Stimulated activated CD8-positive, alpha-beta memory T cell treated with anti-CD3 and anti-CD28 coated beads, Interleukin-4, amount 100 ng/mL, for 4 hours (primary cell): ENCODE measurements at places on chromosomes 5 and 9.

DNA sequence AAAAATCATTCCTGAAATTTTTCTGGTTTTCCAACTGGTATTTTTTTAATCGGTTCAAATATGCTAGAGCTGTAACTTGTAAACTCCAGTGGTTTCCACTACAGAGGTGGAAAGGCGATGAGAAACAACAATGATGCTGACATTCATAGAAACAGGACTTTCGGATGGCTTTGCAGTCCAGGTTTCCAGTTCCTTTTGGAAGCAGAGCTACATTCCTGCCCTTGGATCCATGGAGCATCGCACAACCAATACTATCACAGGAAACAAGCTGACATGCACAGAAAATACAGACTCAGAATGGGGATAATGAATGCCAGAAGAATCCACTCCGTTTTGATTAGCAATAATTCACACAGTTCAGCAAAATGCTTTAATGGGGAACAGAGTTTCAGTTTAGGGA is 140.0 kb downstream of the EPB41L4A start:
- no peak for DNase-seq

DNA sequence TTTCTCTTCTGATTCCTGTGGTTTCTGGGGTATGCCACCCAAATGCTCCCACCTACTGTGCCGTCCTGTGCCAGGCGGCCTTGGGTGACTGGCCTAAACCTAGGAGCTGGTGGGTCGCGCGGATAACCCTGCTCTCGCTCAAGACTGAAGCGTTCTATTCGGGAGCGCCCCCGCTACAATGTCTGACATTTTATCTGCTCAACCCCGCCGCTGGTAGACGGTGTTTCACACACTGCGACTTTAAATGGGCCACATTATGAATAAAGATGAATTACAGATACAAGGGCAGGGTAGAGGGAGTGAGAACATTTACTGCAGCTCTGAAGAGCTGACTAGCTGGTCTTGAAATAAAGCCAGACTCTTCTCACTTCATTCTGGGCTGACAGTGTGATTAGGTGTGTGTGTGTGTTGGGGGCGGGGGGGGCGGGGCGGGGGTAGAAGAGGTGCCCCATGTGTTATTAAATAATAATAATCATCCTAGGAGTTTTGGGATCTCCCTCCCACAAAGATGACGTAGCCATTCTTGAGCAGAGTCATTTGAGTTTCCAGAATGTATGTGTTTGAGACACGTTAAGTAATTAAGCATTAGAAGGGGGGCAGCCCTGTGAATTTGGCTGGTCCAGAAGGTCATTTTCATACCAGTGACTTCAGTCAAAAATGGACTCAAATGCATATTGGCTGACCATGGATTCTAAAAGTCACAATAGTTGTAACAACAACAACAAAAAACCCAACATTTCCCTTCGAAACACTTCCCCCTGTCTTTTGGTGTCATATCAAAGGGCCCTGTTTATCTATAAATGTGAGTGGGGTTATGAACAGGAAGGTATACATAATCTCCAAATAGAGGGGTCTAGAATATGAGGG is 1.0 kb upstream of the PTCH1 start:
- DNase-seq: no peak

- no peak for DNase-seq
These were observed 1.6 kb downstream of the NACC2 start for GRCh38 chr9:136093346-136093986.

DNA sequence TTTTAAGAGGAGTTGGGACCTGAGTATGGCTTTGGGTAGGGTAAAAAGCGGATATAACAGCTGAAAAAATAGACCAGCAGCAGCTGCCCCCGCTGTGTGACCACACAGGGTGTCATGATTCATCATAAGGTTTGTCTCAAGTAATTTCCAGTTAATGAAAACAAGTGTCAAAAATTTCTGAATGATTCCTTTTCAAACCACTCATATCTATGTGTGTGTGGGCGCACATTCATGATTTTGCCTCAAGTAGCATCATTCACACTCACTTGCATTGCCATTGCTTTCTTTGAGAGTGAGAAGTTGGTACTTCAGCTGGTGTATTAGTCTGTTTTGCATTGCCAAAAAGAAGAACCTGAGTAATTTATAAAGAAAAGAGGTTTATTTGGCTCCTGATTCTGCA is 12.1 kb upstream of the TNFAIP8 start:
- DNase-seq: no peak

- DNase-seq: no peak
These were observed 27.8 kb downstream of the ROPN1L start for GRCh38 chr5:10469253-10470050.

- DNase-seq: no peak
These were observed 359.3 kb downstream of the LRRC70 start for GRCh38 chr5:62937661-62938558.

- no peak for DNase-seq
These were observed 7.1 kb downstream of the PRKAA1 start for GRCh38 chr5:40790947-40791593.

- DNase-seq: no peak
These were observed 31.3 kb upstream of the HTR4 start for GRCh38 chr5:148685520-148686134.

- no peak for DNase-seq
These were observed 98.0 kb upstream of the TSLP start for GRCh38 chr5:110973510-110973909.

DNA sequence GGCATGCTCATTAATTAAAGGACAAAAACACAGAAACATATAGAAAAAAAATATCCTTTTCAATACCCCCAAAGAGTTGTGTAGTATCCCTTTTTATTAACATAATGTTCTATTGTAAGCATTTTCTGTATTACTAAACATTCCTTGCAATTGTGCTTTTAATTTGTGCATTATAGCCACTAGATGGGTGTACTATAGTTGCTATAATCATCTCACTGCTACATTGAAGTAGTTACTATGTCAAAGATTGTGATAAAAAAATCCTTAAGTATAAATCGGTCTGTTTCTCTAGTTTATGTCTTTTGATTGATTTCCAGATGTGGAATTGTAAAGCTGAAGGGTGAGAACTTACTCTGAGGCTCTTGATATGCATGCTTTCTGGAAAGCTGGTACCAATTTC is 21.4 kb downstream of the FREM1 start:
- no peak for DNase-seq

DNA sequence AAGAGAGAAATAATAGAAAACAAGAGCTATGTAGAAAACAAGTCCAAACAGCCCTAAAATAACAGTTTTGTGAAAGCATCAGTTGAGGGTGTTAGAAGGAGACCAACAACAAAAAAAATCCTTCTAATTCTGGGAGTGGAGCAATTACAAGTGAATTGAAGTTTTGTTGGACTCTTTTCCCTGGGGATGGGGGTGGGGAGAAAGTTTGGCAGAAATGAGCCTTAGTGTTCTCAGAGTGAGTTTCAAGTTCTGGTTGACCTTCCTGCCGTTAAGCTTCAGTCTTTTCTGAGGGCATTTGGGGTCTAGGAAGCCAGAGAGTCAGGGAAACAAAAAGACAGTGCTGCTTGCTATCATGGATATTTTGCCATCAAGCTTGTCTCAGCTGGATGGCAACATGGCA is 106.3 kb upstream of the TRIM32 start:
- DNase-seq: no peak

DNA sequence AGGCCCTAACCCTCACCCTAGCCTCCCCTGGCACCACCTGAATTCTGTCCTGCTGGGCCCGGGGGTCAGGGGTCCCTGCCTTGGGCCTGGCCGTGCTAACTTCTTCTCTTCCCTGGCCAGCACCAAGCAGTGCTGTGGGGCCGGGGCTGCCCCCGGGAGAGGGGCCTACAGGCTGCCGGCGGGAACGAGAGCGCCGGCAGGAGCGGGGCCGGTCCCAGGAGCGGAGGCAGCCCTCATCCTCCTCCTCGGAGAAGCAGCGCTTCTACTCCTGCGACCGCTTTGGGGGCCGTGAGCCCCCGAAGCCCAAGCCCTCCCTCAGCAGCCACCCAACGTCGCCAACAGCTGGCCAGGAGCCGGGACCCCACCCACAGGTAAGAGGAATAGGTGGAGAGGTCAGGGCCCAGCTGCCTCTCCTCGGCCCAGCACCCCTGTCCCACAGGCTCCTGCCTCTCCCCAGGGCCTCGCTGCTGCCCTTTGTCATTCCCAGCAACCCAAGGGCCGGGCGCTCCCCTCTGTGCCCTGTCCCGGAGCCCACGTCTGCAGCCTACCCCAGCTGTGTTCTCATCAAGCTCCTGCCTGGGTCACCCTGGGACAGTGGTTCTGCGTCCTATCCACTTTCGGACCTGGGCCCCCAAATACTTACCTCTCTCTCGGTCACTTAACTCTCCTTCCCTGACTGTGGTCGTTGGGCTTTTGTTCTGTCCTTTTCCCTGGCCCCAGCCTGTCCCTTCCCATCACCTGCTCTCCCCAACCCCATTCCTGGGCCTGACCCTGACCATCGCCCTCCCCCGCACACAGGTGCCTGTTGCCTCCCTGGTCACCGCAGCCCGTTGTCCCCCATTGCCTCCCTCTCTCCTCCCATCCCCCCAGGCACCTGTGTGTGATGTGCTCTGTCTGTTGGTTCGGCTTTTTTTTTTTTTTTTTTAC is 243.2 kb downstream of the CACNA1B start:
- no peak for DNase-seq
